ENCODE measurements at places on chromosomes 13 and 19.

DNA sequence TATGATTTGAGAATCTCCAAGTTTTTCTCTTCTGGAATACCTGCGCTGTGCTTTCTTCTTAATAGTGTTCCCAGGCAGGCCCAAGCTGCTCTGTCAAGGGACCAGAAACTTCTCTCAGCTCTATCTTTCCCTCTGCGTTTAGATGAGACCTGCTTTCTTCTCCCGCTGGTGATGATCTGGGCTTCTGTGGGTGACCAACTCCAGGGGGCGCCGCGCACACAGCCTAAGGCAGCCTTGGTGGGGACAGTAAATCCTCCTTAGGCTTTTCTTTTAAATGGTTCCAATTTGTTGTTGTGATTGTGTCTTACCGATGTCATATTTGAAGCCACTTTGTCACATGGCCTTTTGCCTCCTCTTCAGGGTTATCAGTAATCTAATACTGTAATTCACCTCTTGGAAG lies 439.4 kb upstream of the KLF12 start:
- peak; percentile 11 for DNase-seq

DNA sequence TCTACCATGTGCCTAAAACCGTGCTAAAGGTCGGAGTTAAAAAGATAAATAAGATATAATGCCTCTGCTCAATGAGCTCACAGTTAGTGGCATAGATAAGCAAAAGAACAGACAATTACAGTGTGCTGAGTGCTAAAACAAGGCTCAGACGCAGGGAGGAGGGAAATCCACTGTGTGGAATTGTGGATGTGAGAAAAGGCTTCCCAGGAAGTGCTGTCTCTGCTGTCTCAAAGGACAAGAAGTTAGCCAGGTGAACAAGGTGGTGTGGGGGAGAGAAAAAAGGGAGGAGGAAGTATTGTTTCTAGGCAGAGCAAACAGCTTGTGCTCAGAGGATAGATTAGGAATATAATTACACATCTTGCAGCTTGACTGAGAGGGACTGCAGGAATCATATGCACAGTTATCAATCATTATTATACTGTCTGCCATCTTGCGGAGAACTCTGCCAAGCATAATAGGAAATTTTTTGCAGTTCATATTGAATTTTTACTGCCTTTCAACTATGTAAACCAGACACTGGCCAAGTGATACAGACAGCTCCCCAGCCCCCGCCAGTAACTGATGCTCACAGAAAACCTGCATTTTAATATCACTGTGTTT lies 9.3 kb downstream of the C13orf42 start:
- no peak for DNase-seq

DNA sequence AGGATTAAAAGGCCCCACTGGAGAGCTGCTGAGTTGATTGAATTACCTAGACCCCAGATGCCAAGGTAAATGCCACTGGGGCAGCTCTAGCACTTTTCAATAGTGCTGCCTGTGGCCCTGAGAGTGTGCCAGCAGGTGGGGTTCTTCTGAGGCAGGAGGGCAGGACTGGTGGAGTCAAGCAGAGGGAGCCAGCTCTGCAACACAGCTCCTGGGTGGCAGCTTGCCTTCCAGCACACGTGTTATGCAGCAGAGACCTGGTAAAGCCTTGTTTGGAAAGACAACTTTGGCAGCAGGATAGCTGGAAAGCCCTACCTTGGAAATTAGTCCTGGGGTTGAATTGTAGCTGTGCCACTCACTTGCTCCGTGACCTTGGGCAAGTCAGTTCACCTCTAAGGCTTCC lies 306.6 kb downstream of the ATP8A2 start:
- DNase-seq, result no peak

DNA sequence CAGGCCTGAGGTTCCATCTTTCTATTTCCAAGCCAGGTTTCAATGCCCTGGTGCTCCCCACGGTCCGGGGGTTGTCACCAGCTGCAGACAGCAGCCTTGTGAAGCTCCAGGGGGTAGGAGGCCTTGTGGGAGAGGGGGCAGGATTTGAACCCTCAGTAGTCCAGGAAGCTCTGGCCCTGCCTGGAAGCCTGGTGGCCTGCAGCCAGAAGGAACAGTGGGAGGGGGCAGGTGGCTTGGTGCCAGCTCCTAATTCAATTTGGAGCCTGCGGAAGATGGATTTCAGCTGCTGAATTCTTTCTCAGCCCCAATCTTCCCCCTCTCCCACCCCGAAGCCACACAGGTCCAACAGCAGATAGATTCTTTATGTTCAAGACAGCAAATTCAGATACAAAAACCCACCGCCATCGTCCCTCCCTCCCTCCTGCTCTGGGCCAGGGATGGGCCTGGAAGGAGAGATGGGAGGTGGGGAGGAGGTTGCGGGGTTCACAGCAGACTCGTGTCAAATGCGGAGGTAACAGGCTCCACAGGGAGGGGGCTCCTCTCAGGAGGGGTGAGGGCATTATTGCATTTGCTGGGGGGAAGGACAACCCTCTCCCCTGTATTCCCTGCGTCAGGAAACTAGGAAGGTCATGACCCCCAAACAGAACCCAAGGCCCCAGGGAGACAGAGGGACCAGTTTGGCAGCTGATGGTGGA lies 2.4 kb upstream of the PTGER1 start:
- DNase-seq, result no peak

GRCh38 chr19:7636317-7636690 lies 606 bp upstream of the STXBP2 start:
- no peak for DNase-seq

GRCh38 chr13:21395953-21396352 lies 63.1 kb downstream of the ZDHHC20 start:
- no peak for DNase-seq

- DNase-seq, result no peak
Measured at GRCh38 chr19:38666663-38667511, 19.4 kb downstream of the ACTN4 start.

- no peak for DNase-seq
Measured at GRCh38 chr13:36450534-36450933, 18.2 kb downstream of the CCNA1 start.

- DNase-seq, result no peak
Measured at GRCh38 chr19:13017306-13018034, 22.2 kb downstream of the NFIX start.

DNA sequence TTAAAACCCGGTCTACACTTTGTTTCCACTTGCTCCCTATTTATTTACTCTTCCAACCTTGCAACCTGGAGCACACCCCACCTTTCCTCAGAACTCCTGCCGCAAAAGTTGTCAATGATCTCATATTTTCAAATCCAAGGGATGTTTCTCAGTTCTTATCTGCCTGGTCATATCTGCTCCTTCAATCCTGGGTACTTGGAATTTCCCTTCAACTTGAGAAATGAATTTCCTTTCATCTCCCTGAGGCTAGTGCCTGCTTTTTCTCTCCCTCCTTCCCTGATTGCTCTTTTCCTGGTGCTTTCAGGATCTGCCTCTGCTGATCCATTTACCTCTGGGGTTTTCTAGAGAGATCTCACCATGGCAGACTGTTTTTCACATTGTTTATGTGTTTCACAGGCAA lies 154.8 kb upstream of the IRS2 start:
- no peak for DNase-seq

- no peak for DNase-seq
Measured at GRCh38 chr13:95304453-95304852, 3.2 kb upstream of the ABCC4 start.

DNA sequence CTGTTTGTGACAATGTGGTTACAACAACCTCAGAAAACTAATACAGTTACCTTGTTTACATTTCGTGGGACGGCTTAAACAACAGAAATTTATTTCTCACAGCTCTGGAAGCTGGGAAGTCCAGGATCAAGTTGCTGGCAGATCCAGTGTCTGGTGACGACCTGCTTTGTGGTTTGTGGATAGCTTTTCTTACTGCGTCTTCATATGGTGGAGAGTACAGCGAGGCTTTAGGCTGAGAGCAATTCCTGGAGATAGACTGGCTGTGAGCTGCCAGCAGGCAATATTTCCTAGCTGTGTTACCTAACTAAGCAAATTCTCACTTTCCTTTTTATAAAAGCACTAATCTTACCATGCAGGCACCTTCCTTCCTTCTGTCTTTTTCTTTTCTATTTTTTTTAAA lies 1203.5 kb upstream of the PRR20A start:
- no peak for DNase-seq

- no peak for DNase-seq
Measured at GRCh38 chr13:103104340-103104739, 38.1 kb upstream of the SLC10A2 start.

DNA sequence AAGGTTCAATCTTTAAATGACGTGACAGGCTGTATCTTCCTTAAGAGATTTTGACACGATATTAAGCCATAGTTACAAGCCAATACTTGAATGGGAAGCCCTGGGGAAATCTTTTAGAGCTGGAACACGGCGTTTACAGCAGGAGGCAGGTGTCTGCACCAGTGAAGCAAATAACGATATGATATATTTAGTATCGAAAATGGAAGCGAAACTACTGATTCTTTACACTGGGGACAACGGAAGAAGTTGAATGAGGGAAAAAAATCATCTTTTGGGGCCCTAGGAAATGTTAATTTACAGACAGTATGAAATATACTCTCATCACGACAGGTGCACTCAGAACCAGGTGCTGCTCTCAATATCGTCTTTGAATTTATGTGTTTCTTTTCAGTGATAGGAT lies 793.9 kb upstream of the PCDH20 start:
- no peak for DNase-seq

GRCh38 chr19:17865364-17866311 lies 5.9 kb downstream of the RPL18A start:
- no peak for DNase-seq

- peak; percentile 72 for DNase-seq
Measured at GRCh38 chr13:29479716-29480492, 115.6 kb downstream of the SLC7A1 start.

GRCh38 chr13:51618626-51619025 lies 34.4 kb downstream of the WDFY2 start:
- no peak for DNase-seq

- DNase-seq, result no peak
Measured at GRCh38 chr13:75633285-75633684, 2.8 kb upstream of the LMO7 start.

DNA sequence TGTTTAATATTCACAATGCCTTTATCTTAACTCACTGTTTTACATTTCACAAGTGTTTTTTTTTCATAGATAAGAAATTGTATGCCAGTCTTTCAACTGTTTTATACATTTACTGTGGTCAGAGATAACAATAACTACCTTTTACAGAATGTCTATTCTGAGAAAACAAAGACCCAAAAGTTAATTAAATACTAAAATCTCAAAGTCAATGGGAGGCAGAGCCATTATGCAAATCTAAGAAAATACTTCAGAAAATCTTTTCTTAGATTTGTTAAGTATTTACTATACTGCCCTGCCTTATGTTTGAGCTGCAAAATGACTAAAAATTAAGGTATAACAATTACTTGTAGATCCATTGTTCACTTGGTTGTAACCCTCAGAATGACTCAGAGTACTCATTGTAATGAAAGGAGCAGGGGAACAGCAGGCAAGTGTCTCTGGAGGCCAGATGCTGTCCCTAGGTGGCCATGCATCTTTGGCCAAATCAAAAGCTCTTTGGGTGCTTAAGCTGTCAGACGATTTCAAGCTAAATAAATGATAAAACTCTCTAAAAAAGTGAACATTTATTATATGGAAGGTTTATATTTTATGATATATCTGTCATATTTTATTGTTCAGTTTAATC lies 770.1 kb upstream of the PCDH20 start:
- DNase-seq, result no peak

GRCh38 chr13:46134961-46135522 lies 30.2 kb upstream of the CPB2 start:
- no peak for DNase-seq

GRCh38 chr13:39874331-39875053 lies 219.0 kb downstream of the COG6 start:
- no peak for DNase-seq

- DNase-seq, result no peak
Measured at GRCh38 chr19:2223959-2224358, 12.2 kb downstream of the PLEKHJ1 start.

DNA sequence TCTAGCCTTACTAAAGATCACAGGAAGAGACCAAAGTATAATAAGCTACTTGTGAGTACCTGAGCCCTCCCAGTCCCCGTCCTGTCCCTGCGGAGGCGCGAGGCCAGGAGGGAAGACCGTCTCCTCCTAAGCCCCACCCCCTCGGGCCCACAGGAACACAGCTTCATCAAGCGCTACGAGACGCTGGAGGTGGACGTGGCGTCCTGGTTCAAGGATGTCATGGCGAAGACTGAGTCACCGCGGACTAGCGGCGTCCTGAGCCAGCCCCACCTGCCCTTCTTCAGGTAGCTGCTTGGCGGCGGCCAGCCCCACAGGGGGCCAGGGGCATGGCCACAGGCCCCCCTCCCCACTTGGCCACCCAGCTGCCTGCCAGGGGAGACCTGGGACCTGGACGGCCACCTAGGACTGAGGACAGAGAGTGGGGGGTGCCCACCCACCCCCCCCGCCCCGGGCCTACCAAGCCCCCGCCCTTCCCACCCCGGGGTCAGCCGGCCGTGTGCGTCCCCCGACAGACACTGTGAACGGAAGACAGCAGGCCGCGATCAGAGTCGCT lies 2.4 kb upstream of the TGFBR3L start:
- peak; percentile 30 for DNase-seq

GRCh38 chr19:52369559-52370340 lies at the start of gene ZNF880:
TSS of gene ZNF880 (plus strand) at chr19:52369923. CDS start at chr19:52369966, 43 bp downstream.
- DNase-seq, result peak; percentile 93

DNA sequence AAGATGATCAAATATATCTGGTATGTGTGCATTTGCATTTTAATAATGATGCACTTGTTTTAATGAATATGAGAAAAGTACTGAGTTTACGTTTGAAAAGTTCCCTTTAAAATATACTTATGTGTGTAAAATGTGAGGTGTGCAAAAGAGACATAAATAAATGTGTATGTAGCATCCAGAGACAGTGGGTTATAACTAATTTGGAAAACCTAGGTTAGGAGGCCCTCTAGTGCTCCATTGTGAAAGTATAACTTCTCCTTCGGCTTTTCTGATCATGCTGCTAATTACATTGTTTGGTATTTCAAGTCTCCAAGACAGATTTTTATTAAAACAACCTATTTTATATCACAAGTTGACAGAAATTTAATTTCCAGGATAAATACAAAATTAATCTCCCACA lies 30.1 kb downstream of the SCEL start:
- no peak for DNase-seq

- DNase-seq, result no peak
Measured at GRCh38 chr13:103876571-103876970, 810.4 kb upstream of the SLC10A2 start.

DNA sequence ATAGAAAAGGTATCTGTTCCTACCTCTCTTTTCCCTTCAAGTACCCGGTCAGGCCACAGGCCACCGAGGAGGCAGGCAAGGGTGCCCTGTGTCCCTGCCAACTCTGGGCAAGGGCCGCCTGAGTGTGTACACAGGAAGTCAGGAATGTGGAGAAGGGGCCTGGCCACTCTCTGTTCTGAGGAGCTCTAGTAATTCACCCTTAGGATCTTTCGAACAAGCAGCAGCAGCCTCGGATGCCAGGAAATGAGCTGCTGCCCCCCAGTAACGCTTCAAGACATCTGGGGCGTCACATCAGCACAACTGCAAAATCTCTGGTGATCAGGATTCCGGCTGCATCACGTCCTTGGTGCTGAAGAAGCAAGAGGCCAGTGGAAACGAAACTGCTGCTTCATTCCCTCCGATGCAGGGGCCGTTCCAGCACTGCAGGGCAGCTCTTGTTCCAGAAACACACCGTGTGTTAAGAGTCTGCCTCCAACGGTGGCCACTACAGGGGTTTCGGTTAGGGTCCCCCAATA lies 2.0 kb downstream of the RAB20 start:
- peak; percentile 59 for DNase-seq
